ENCODE measurements at places on chromosomes 7 and 10.
A peak's percentile ranks its signal among the peaks of the same experiment; 100 is the strongest.

DNA sequence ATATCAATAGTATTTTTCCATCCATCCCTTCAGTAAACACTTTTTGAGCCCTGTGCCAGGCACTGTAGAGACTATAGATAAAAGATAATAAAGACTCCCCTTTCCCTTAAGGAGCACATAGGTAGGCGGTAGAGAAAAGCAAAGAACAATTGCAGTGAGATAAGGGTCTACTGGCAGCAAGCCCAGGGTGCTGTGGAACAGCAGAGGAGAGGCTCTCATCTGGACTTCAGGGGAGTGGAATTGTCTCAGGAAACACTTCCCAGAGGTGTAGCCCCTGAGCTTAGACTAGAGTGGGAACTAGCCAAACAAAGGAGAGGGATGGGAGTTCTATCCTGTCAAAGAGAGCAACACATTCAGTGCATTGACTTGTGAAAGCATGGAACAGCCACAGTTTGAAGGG is 102.0 kb downstream of the NRF1 start:
- no peak for DNase-seq
- H3K36me3 ChIP-seq, result peaks cover 47% of the 10 kb centered on the region
- no peak overlapping the region for H3K27ac ChIP-seq
- H3K4me3 ChIP-seq, result no peak overlapping the region
- H3K27me3 ChIP-seq, result no peaks in the 10 kb centered on the region

DNA sequence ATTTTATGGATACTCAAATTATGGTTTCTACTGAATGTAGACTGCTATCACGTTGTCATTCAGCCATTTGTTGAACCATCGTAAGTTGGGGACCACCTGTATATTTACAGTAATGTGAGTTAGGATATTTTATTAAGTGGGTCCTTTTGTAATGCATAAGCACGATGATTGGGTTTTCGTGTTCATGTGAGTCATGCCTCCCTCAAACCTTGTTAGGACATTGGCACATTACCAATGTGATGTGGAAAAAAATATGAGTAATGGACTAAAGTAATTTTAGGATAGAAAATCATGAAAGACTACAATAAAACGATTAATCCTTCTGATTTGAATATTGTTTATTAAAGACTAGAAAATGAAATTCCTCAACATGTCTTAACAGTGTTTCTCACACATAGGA is 8.7 kb downstream of the SMC3 start:
- peaks cover 83% of the 10 kb centered on the region for H3K36me3 ChIP-seq
- peaks cover 9% of the 10 kb centered on the region for H3K4me1 ChIP-seq
- DNase-seq, result no peak
- no peak overlapping the region for H3K4me3 ChIP-seq

DNA sequence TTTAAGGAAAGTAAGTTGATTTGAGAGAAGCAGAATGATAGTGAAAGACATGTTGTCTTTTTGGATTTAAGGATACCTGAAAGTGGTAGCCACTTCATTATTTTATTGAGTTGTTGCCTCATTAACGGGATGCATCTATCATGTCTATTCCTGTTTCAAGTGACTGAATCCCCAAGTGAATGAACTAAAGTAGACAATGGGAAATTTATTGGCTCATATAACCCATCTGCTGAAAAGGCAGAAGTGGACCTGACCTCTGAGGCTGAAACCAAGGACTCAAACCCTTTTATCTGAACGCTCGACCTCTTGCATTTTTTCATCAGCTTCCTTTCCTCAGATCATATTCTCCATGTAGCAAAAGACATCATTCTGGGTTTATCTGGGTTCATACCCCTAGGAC is 465.6 kb upstream of the LRRN3 start:
- H3K27me3 ChIP-seq, result no peaks in the 10 kb centered on the region
- H3K36me3 ChIP-seq, result no peaks in the 10 kb centered on the region
- no peak overlapping the region for H3K4me3 ChIP-seq

GRCh38 chr10:52650873-52651272 is 121.7 kb downstream of the MBL2 start:
- no peak overlapping the region for H3K27ac ChIP-seq
- H3K36me3 ChIP-seq, result no peaks in the 10 kb centered on the region
- H3K4me1 ChIP-seq, result peaks cover 11% of the 10 kb centered on the region
- no peaks in the 10 kb centered on the region for H3K27me3 ChIP-seq
- H3K4me3 ChIP-seq, result no peak overlapping the region

DNA sequence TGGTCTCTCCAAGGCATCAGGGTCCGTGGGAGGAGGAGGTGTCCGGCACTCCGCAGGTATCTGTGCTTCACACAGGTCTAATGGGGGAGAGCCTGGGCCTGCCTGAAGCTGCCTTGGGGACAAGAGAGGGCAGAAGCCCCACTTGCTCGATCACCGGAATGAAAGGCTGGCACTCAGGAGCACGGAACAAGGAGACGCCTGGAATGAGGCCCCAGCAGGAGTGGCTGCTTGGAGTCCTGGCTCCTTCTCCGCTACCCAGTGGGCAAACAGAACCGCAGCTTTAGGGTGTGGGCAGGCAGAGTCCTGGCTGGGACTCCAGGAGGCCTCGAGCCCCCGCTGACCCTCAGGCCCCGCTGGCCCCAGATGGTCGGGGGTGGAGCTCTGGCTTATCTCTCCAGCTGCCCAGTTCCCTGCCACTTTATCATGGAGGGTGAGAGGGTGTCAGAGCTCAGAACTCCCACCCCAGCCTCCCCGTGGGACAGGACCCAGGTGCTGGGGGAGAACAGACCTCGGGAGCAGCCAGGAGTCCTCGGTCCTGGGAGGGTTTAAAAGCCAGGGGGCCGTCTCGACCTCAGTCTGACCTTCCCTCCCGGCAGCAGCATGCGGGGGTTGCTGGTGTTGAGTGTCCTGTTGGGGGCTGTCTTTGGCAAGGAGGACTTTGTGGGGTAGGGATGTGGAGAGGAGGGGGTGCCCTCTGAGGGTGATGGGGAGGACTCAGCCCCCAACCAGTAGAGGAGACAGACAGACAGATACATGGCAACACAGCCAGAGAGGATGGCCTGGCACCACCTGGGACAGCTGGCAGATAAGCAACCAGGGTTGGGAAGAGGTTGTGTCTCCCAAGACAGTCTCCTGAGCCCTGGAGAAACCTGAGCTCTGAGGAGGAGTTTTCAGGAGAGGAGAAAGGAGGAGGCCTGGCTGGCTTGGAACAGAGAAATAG is at the start of gene CPA1:
Gene CPA1, plus strand, starts transcription at position 574 of the 940 bp plus-strand sequence. Its CDS starts 27 bp downstream, at position 601.
- DNase-seq, result no peak
- no peak within 1 kb of the TSS for H3K4me3 ChIP-seq
- no peak within 1 kb of the TSS for H3K27ac ChIP-seq
- H3K27me3 ChIP-seq, result no peaks in the 10 kb centered on the region
- H3K36me3 ChIP-seq, result no peaks in the 10 kb centered on the region

- no peak for DNase-seq
- no peaks in the 10 kb centered on the region for H3K27me3 ChIP-seq
- peaks cover 37% of the 10 kb centered on the region for H3K36me3 ChIP-seq
Measured at GRCh38 chr10:100551738-100552137, 16.0 kb downstream of the HIF1AN start.

- no peak overlapping the region for H3K4me3 ChIP-seq
- no peaks in the 10 kb centered on the region for H3K36me3 ChIP-seq
- DNase-seq, result no peak
- H3K4me1 ChIP-seq, result no peaks in the 10 kb centered on the region
Measured at GRCh38 chr7:31077484-31078362, 25.6 kb downstream of the ADCYAP1R1 start.

- no peak for DNase-seq
- H3K4me3 ChIP-seq, result no peak overlapping the region
- no peaks in the 10 kb centered on the region for H3K4me1 ChIP-seq
- no peaks in the 10 kb centered on the region for H3K36me3 ChIP-seq
- H3K27me3 ChIP-seq, result no peaks in the 10 kb centered on the region
Measured at GRCh38 chr7:106372126-106372525, 87.3 kb upstream of the NAMPT start.

DNA sequence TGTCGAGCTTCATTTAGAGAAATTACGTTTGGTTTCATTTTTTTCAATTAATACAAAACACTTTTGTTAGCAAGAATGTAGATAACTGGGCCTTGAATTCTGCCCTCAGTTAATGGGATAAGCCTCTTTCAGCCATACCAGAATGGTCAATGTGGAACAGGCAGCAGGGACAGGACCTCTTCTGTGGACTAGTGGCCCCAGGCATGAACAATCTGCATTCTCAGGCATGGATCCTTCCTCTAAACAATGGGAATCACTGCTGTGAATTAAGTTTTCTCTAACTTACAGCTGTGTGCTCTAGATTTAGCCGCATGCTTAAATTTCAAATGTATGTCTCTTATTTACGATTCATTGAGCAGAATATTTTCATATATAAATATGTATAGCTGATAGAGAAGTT is 237.7 kb upstream of the PRKCQ start:
- no peak for DNase-seq
- no peaks in the 10 kb centered on the region for H3K4me1 ChIP-seq
- H3K27me3 ChIP-seq, result no peaks in the 10 kb centered on the region
- no peak overlapping the region for H3K4me3 ChIP-seq

- no peaks in the 10 kb centered on the region for H3K4me1 ChIP-seq
- H3K27me3 ChIP-seq, result no peaks in the 10 kb centered on the region
- H3K36me3 ChIP-seq, result no peaks in the 10 kb centered on the region
- no peak for DNase-seq
- H3K4me3 ChIP-seq, result no peak overlapping the region
Measured at GRCh38 chr10:11068861-11069633, 51.4 kb downstream of the CELF2 start.

- H3K27ac ChIP-seq, result no peak overlapping the region
- DNase-seq, result no peak
- H3K4me1 ChIP-seq, result peaks cover 72% of the 10 kb centered on the region
- H3K36me3 ChIP-seq, result no peaks in the 10 kb centered on the region
- H3K27me3 ChIP-seq, result no peaks in the 10 kb centered on the region
Measured at GRCh38 chr7:26153823-26154783, 2.1 kb downstream of the NFE2L3 start.

DNA sequence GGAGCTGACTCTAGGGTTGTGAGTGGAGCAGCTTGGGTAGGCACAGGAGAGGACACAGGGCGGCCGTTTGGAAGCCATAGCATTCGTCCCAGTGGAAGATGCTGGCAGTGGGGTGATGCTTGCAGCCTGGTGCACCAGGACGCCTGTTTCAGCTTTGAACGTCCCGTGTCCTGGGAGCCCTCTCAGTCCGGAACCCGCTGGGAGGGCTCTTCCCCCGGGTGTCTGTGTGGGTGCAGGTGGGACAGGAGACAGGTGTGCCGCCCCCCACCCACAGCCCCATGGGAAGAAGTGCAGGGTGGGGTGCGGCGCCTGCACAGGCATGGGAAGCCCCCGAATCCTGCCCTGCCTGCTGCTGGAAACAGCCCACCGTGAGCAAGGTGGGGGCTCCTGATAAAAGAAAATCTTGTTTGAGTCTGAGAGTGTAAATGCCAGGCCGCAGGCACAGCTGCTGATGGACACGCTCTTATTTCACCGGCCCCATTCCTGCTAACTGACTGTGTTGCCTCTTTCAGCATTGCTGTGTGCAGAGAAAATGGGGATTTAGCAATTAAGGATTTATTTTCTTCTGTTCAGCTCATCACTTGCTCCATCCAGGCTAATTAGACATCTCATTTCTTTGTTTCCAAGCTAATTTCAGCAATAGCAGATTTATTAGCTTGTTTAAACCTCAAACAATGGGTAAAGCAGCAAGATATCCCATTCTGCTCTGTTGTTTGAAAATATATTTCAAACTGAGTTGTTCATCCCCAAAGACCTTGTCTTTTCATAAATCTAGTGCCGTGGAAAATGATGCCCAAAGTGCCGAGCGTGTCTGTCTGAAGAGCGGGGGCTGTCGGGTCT is 54.9 kb upstream of the DPYSL4 start:
- no peak for DNase-seq
- no peaks in the 10 kb centered on the region for H3K27me3 ChIP-seq
- no peaks in the 10 kb centered on the region for H3K4me1 ChIP-seq
- H3K27ac ChIP-seq, result no peak overlapping the region
- H3K4me3 ChIP-seq, result no peak overlapping the region
- no peaks in the 10 kb centered on the region for H3K36me3 ChIP-seq

DNA sequence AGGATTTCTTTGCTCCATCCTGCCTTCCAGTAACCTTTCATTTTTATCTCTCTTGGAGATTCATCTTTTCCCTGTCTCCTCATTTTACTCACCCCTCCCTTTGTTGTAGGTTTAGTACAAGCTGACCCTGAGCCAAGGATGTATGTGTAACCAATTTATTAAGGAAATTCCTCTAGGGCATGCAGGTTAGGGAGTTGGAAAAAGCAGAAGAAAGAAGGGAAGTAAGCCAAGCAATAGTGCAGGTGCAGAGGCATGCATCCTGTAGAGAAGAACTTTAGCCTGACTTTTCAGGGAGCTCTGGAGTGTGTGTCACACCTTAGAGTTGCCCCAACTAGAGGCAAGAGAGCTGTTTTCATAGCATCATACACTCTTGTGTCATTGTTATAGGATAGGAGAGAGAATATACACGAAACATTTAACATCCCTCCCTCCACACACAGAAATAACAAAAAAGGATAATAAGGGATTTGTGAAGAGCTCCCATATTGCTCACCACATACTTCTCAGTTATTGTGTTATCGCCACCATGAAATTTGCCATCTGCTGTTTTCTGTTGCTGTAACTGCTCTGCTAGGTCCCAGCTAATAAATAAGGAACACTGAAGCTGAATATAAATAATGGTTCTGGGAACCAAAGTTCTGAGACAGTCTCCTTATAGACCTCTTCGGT is 21.8 kb upstream of the SEMA3C start:
- DNase-seq, result no peak
- no peak overlapping the region for H3K4me3 ChIP-seq
- H3K27ac ChIP-seq, result peak overlapping the region; percentile 4
- H3K4me1 ChIP-seq, result peaks cover 9% of the 10 kb centered on the region

DNA sequence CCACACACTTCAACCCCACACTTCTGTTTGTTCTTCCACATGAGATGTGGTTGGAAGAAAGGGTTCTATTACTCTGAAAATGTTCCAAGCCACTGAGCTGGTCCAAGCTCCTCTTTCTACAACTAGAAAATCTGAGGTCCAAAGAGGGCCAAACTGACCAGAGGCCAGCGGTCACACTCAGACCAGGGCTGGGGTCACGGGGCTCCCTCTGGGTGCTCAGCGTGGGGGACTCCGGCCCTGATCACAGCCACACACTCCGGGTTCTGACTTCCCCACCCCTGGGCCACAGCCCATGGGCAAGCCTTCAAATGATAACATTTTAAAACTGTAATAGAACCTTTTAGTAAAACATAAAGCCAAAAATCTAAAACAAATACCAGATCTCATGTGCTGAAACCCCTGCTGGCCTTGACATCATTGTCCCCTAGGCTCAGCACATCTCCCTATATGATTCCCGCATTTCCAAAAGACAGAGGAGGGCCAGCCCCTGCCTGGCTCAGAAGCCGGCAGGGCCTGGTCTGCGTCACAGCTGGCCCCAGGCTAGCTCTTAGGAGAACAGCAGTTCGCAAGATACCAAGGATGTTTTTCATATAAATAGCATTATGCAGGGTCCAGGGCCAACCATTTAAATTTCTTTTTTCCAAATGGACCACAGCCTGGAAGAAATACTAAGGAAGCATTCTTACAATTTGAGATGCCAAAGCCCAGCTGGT is 3.3 kb downstream of the CRYGN start:
- no peaks in the 10 kb centered on the region for H3K36me3 ChIP-seq
- no peak overlapping the region for H3K27ac ChIP-seq
- H3K27me3 ChIP-seq, result no peaks in the 10 kb centered on the region
- no peak for DNase-seq
- H3K4me1 ChIP-seq, result no peaks in the 10 kb centered on the region
- no peak overlapping the region for H3K4me3 ChIP-seq
